ENCODE measurements at places on chromosomes 4 and X.
A peak's percentile ranks its signal among the peaks of the same experiment; 100 is the strongest.

- no peak for DNase-seq
Observed at GRCh38 chr4:1211371-1211770, 37.6 kb downstream of the CTBP1 start.

- peak; percentile 59 for DNase-seq
Observed at GRCh38 chrX:40013266-40014195, 84.2 kb downstream of the BCOR start.

GRCh38 chr4:83285055-83285407 is 433 bp upstream of the COQ2 start:
- peak; percentile 73 for DNase-seq

DNA sequence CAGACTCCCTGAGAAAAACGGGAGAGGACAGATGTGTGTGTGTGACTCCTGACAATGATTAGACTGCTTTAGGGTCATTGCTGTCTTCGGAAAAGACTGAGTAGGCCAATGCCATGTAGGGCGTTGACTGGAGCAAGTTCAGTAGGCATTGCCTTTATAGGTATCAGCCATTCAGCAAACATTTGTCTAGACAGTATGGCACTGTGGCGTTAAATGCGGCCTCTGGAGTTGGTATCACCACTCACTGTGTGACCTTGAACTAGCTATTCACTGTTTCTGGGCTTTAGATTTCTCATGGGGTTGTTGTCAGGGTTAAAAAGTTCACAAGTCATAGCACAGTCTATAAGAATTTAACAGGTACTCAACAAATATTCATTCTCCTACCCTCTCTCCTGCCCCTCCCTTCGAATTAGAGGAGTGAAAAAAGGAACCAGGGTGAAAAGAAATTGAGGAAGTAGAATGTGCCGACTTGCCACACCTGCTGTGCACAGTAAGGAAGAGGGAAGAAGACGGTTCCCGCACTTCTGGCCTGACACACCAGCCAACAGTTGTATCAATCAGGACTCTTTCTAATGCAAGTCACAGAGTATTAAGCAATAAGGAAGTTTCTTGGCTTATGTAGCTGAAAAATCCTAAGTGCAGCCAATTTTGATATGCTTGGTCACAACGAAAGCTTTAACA is 83.2 kb upstream of the PLAC8 start:
- peak; percentile 9 for DNase-seq

GRCh38 chr4:186724864-186725468 is 1.3 kb upstream of the FAT1 start:
- peak; percentile 36 for DNase-seq

DNA sequence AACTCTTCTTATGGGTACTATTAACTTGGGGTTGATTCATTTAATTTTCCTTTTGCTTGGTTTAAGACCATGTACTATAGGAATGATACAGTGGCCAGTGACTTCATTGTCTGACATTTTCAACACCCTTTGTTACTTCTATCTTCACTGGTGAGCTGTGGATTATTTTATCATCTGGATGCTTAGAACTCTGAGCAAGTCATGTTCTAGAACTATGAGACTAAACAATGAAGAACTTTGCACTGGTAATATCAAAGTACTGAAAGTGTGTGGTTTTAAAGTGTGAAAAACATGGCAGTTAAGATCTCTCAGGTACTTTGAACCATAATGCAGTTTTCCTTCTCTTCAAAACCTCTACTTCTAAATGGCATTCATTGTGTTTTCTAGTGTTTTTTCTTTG is 47.8 kb downstream of the MAP7D3 start:
- DNase-seq, result no peak
